ENCODE measurements at places on chromosomes 11 and 22.

DNA sequence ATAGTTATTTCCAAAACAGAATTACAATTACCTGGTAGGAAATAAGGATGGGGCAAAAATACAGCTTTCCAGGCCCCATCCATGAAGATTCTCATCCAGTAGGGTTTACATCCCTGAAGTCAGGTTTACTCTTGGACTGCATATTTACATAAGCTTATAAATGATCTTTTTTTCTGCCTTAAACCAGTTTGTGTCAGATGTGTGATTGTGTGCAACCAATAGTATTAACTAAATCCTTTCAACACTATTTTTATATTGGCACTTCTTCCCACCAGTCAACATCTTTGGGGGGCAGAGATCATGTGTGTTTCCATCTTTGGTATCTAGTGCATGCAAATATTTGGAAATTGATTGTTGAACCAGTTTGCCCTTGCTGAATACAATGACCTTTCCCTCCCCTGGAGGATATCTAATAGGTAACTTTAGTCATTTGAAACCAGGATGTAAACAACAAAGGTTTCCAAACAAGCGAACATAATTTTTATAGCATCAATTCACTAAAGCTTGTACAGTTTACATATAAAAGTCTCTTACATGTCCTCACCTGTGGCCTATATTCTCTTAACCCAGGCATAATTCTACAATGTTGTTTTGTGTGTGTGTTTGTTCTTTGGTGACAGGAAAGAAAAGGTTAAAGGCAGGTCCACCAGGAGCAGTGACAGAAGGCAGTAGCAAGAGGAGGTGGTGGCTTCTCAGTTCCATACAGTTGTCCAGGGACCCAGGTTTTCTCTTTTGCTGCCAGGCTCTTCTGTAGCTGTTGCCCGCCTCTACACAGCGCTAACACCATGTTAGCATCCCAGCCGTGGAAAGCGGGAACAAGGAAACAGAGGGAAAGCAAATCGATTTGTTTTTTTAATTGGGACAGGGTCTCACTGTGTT lies 1.7 kb upstream of the ME3 start:
- no peak for DNase-seq

DNA sequence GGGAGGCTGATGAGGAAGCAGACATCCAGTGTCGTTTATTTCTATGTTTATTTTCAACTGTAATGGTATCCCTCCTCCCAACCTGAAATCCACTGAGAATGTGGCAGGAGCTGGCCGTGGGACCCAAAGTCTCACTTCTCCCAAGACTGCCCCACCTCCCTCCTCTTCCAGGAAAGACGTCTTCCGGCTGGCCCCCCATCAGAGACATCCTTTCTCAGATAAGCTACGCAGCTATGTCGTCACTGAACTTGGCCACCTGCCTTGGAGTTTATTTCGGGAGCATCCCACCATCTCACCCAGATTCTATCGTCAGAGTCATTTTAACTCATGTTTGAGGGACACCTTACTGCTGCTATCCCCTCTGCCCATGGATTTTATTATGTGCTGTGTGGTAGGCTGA lies 13.9 kb downstream of the TMEM184B start:
- DNase-seq, result no peak

GRCh38 chr11:83249972-83250593 lies 36.1 kb downstream of the CCDC90B start:
- no peak for DNase-seq

GRCh38 chr22:30605449-30606110 lies 1.4 kb upstream of the TCN2 start:
- DNase-seq, result no peak

- no peak for DNase-seq
Observed at GRCh38 chr11:68467201-68467834, 6.8 kb downstream of the PPP6R3 start.

GRCh38 chr11:46142561-46142960 lies 21.3 kb upstream of the PHF21A start:
- DNase-seq, result no peak

GRCh38 chr11:61164606-61165424 lies 3.6 kb upstream of the VPS37C start:
- DNase-seq, result no peak

- no peak for DNase-seq
Observed at GRCh38 chr11:73653996-73654395, 7.6 kb downstream of the PLEKHB1 start.

- no peak for DNase-seq
Observed at GRCh38 chr22:22720724-22721261, 76.4 kb downstream of the GGTLC2 start.

DNA sequence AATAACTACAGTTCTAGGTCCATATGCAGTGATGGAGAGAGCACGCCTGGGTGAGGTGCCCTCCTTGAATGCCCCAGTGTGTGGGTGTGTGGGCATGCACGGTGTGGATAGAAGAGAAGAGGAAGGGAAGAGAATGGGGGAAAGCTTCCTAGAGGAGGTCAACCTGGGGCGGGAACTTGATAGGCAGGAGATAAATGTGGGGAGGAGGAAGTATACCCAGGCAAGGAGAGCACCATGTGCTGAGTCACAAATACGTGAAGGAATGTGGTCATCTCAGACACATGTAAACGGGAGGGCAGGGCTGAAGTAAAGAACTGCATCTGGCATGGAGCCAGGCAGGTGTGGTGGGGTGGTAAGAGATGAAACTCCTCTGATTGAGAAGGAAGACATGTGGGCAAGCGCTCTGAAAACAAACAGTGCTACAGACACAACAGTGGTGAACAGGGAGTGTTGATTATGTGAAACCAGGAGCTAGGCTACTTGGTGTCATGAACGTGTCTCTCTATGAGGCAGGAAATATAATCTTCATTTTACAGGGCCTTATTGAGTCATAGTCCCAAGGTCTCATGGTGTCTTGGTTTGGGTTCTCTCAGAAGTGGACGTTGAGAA lies 61.5 kb upstream of the EED start:
- no peak for DNase-seq

GRCh38 chr11:8080674-8081590 lies at the start of gene TUB:
TUB (plus strand) TSS chr11:8081211; CDS start chr11:8081511, 300 bp downstream.
- DNase-seq, result no peak

DNA sequence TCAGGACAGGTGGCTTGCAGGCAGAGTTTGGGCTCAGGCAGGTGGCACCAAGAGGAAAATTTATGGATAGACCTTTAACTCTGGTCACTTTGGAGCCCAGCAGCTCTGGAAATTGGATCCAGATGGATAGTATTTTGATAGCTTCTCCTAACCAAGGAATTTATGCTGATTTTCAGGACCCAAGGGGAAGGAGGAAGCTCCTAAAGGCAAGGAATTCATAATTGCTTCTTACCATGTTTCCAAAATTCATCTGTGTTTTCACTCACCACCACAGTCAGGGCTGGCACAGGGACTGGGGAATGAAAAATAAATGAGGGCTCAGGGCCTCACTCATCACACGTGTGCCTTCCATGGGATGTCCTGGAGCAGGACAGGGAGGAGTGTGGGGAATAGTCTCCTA lies 317.8 kb downstream of the ST3GAL4 start:
- DNase-seq, result no peak

- no peak for DNase-seq
Observed at GRCh38 chr11:10460611-10461275, 5.7 kb downstream of the AMPD3 start.

- DNase-seq, result no peak
Observed at GRCh38 chr22:28254396-28254795, 335.3 kb upstream of the PITPNB start.

DNA sequence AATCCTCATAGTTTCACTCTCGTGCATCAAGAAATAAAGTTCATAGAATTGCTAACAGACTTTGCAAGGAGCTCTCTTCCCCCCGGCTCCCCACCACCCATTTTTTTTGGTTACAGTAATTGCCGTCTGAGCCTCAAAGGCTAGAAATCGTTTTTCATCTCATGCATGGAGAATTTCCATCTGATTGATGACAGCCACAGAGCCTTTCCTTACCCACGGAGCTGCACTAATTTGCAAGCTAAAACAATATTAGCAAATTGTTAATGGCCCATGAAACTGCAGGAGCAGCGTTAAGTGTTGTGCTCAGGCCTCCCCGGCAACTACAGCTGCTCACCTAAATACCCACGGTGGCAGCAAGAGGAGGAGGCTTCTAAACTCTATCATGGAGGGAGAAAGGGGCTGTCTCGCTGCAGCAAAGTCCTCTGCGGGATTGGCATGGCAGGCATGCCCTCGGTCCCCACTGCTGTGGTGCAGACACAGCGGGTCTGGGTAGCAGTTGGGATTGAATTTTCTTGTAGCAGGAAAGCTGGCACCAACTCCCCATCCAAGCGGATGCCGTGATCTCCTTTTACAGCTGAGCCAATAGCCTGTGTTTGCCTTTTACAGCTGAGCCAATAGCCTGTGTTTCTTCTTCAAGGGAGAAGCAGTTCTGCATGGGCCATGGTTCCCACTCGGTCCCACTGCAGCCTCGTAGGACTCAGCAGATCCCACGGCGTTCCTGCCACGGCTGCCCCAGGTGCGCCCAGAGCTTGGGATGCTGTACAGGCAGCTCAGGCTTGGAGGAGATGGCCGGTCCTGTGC lies 412.3 kb downstream of the BRD1 start:
- DNase-seq, result no peak
